Ureter (tissue), 1 donor: ENCODE measurements at places on chromosomes 4 and X. TPM values are rescaled to one million over a fixed set of nuclear protein-coding genes. Genes with fewer than 3 reads are reported as not detected.

Gene PDZD4
- 10.6 TPM for total RNA-seq

Gene KIAA1210
- total RNA-seq = 4.9 TPM

Gene PPM1K
- 14.2 TPM for total RNA-seq

Gene SULT1E1
- 6.0 TPM for total RNA-seq

Gene YY2
- total RNA-seq = 3.1 TPM

Gene EMCN
- 61.7 TPM for total RNA-seq

Gene RHOXF2B
- not detected for total RNA-seq

GRCh38 chrX:1686642-1687041 lies 71.8 kb downstream of the ASMT start:
- no peak for DNase-seq

DNA sequence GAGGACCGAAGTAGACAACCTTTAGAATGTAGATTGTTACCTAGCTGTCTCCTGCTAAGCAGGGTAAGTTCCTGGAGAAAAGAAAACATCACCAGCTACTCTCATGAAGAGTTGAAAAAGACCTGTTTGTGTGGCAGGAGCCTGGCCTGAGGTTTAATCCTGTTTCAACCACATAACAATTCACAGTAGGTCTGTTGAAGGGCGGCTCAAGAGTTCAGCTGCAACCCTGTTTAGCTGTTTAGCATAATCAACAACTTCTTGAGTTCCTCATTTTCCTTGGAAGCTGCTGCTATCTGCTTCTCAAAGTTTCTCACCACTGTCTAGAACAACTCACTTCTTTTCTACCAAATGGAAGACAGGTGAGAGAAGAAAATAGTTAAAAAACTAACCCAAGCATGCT lies 170.4 kb upstream of the TET2 start:
- DNase-seq = no peak

DNA sequence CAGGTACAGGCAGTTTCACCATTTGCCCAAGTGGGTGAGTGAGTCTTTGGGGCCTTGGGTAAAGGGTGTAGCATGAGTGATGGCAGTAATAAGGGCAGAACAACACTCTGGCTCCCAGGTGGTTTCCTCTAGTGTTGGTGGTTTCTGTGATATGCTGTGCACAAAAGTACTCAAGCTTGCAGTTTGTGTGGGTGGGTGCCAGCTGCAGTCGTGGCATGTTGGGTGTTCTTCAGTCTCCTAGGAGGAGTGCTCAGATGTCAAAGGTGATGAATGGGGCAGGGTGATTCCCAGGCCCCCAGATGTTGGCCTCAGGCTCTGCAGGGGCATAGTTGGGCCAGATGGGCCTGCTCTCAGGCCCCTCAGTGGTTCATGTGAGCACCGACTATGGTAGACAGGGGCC lies 166.1 kb upstream of the KLF8 start:
- no peak for DNase-seq

GRCh38 chr4:100168521-100168920 lies 21.7 kb downstream of the DDIT4L start:
- DNase-seq = no peak

DNA sequence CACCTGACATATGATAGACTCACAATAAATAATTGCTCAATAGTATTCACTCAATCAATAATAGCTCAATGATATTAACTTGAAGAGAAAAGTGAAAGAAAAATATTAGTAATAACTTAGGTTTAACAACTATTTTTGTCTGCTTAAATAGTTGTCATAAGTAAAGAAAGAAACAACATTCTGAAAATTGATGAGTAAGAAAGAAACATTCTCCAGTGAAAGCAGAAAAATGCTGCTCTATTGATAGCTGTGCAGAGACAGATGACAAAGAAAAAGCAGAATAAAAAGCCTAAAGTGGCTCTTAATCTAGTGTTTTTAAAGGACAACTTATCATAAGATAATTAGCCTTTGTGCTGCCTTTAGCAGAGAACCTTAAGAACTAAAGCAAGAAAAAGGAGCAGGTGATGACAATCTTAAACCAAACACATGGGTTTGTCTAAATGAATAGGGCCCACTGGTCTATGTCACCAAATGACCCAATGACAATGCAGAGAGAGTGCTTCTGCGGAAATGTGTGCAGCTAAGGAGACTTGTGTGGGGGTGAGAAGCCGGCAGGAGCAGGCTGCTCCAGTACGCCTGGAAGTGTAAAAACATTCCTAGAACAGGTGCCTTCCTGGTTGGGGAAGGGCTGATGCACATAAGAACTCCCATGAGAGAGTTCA lies 13.2 kb downstream of the HS3ST1 start:
- DNase-seq = no peak

- DNase-seq = no peak
These were observed 28.7 kb upstream of the JAKMIP1 start for GRCh38 chr4:6229095-6229494.

GRCh38 chrX:44039556-44039955 lies 66.4 kb upstream of the NDP start:
- no peak for DNase-seq

- DNase-seq = no peak
These were observed 120.2 kb upstream of the WDFY3 start for GRCh38 chr4:85086721-85087120.

DNA sequence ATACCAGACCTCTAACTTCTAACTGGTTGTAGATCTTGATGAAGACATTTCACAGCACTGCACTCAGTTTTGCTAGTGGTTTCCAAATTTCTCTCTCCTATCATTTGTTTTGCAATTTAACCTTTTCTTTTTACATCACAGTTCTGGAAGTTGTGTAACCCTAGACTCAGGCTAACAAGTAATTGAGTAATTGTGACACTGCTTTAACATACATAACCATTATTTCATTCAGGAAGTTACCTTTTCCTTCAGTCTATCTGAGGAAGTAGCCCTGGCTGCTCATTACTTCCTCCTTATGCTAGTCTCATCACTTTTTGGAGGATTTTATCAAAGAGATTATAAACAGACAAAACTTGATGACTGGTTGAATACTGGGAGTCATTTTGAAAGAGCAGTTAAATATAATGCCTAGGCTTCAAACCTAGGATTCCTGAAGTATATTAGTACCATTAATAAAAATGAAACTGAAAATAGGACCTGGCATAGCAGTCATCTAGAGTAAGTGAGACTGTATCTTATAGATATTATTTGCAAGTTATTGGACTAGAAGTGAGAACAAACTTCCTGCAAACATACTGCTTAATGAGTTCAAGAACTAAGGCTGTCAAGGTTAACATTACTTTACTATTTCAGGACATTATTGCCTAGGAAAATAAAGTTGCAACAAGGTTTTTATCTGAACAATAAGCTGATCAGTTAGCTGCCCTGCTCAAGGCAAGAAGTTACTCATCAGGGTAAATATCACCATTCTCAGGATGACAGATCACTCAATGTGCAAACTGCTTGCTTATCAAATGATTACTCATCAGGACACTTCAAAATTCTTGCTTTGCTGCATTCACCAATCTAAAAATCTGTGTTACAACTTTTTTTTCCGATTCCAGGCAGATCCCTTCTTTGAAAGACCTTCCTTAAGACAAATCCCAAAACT lies 25.6 kb upstream of the TEX13C start:
- DNase-seq = no peak

GRCh38 chr4:27463816-27464215 lies 603.2 kb downstream of the STIM2 start:
- no peak for DNase-seq

DNA sequence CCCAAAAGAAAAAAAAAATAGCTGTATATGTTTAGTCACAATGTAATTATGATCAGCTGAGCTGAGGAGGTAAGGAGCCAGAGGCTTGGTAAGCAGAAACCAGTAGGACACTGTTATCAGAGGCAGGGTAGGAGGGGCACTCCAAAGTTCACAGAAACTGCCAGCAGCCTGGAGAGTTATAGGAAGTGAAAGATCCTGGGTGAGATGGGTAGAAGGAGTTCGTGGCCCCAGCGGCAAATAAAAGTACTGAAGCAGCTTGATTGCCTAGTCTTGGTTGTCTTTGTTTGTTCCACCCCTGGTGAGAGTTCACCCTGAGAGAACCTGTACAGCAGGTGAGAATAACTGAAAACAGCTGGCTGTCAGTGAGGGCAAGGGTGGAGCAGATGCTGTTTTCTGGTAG lies 340.8 kb downstream of the ADGRL3 start:
- DNase-seq = no peak
